ENCODE measurements at places on chromosomes 4 and X.

GRCh38 chr4:59938166-59938565 lies 1262.0 kb upstream of the ADGRL3 start:
- DNase-seq = no peak

DNA sequence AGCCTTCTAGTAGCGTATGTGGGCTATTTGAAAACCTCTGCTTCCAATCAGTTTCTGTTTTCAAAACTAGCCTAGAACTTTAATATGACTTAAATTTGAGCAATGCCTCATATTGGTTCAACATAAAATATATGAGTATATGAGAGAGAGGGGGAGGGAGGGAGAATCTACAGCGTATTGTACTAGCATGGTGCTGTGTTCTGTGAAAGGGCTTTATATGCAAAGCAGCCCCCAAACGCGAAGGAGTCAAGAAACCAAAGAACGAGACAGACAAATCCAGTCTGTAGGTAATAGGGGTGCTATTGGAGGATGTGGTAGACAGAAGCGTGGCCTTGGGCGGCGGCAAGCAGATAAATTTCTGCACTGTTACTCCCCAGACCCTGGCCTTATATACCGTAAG lies 784 bp upstream of the ANXA5 start:
- DNase-seq = peak; percentile 62

- no peak for DNase-seq
Measured at GRCh38 chr4:105158837-105159236, 12.2 kb downstream of the TET2 start.

DNA sequence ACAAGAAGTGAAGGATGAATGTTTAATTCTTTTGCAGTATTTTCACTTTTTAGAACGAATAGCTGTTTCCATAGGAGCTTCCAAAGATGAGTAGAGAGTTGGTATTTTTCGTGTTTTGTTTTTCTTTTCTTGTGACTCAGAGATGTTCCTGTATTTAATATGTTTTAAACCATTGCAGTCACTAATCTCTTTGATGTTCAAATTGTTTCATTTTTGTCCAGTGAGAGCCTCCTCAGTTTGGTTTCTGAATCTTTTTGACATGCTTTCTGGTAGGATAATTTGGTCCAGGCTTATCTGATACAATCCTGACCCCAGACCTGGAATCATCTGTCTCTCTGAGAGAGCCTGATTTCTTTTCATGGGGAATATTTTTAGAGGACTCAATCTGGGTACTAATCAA lies 41.6 kb downstream of the BEX3 start:
- DNase-seq = no peak

DNA sequence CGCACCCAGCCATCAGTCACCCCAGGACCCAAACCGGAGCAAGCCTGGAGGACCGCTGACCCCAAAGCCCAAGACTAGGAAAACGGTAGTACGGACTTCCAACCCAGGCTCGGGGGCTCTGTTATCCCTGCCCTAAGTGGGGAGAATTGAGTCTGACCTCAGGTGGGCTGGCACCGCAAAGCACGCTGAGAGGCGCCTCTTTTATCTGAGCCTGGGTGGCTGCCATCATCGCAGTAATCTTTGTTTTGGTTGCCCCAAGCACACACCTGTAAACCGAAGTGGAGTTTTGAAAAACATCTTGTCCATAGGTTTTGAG lies 894 bp upstream of the SH3RF1 start:
- no peak for DNase-seq

- DNase-seq = no peak
Measured at GRCh38 chr4:5615496-5616075, 92.8 kb downstream of the EVC2 start.

GRCh38 chr4:74267998-74268606 lies 40.2 kb upstream of the EPGN start:
- DNase-seq = no peak

- DNase-seq = no peak
Measured at GRCh38 chr4:46274717-46275116, 115.2 kb downstream of the GABRA2 start.

Data from NCI-H1417 (cell line).